ENCODE measurements at places on chromosomes 3 and 15. TPM values are rescaled to one million over a fixed set of nuclear protein-coding genes. Genes with fewer than 3 reads are reported as not detected.

ZKSCAN7 gene
- total RNA-seq = 4.5 TPM

ITIH1 gene
- not detected for total RNA-seq

GOLGA6L10 gene
- 1.3 TPM for total RNA-seq

HRG gene
- total RNA-seq = not detected

RAB11A gene
- 129 TPM for total RNA-seq

SLC2A2 gene
- total RNA-seq = not detected

LDHAL6B gene
- not detected for total RNA-seq

COX5A gene
- 352 TPM for total RNA-seq

LYZL4 gene
- total RNA-seq = not detected

CFAP92 gene
- total RNA-seq = 0.56 TPM

CADPS gene
- total RNA-seq = not detected

CHL1 gene
- total RNA-seq = not detected

SNTN gene
- not detected for total RNA-seq

TP63 gene
- total RNA-seq = not detected

VGLL3 gene
- not detected for total RNA-seq

CIB2 gene
- total RNA-seq = 1.9 TPM

ARRDC4 gene
- total RNA-seq = 2.5 TPM

LEKR1 gene
- 2.4 TPM for total RNA-seq

UBAP1L gene
- total RNA-seq = 2.2 TPM

SAMD7 gene
- not detected for total RNA-seq

FAM81A gene
- 1.6 TPM for total RNA-seq
